Type B pancreatic cell (in vitro differentiated cells): ENCODE measurements at places on chromosomes 4 and X. TPM values are rescaled to one million over a fixed set of nuclear protein-coding genes. Genes with fewer than 3 reads are reported as not detected.

The MSANTD1 gene
- 1.4 TPM in 2 replicates for total RNA-seq

The HEPH gene
- 28.6 and 41.4 TPM in 2 replicates for total RNA-seq

The USP17L21 gene
- not detected in 2 replicates for total RNA-seq

The FAM53A gene
- 0.90 and 3.2 TPM in 2 replicates for total RNA-seq

The MOSPD2 gene
- total RNA-seq, result 11.3 and 12.1 TPM in 2 replicates

The P2RY8 gene
- total RNA-seq, result not detected in 2 replicates

The TCP11X2 gene
- not detected in 2 replicates for total RNA-seq

The INTU gene
- total RNA-seq, result 11.8 and 20.7 TPM in 2 replicates

The CCSER1 gene
- 18.1 and 25.5 TPM in 2 replicates for total RNA-seq

The GRIA2 gene
- 4.3 and 12.0 TPM in 2 replicates for total RNA-seq

The LINC00632 gene
- 107 and 393 TPM in 2 replicates for total RNA-seq

The RIBC1 gene
- total RNA-seq, result 1.9 and 2.7 TPM in 2 replicates

The AMBN gene
- total RNA-seq, result 0.36 and 0.94 TPM in 2 replicates

The PDLIM5 gene
- 76.7 and 118 TPM in 2 replicates for total RNA-seq

The HTT-AS gene
- total RNA-seq, result not detected in 2 replicates
